Small intestine (tissue), 16 donors: ENCODE measurements at places on chromosomes 11 and 22. TPM values are rescaled to one million over a fixed set of nuclear protein-coding genes. Genes with fewer than 3 reads are reported as not detected.

The OR52N1 gene
- not detected for polyA plus RNA-seq

The BEST1 gene
- 3.5 TPM for polyA plus RNA-seq

The KDM4E gene
- not detected for polyA plus RNA-seq

The DNAL4 gene
- polyA plus RNA-seq = 16.4 TPM

The PANX2 gene
- 0.36 TPM for polyA plus RNA-seq

The MRGPRF gene
- 16.9 TPM for polyA plus RNA-seq

DNA sequence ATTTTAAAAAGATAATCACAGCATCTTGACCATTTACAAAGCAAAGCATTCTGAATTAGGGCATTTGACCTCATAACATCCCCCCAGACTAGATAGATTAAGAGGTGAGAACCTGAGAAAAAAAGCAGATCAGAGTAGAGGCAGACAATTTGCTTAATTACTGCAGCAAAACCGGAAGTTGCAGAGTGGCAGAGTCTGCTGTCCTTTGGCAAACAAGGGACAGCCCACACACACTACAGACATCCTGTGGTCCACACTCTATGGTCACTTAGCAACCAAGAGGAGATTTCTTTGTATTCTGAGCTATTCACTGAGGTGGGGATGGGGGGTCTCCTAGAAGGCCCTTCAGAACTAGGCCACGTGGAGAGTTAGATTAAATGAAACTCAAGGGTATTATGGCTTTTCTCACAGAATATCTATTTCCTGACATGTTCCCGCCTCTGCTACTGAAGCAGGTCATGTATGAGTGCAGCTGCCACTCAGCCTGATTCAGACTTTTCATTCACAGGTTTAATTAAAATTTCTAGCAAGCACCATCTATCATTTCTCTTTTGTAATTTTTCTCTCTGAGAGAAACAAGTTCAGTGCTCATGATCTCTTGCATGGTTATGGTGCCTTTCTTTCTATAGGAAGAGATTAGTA, 48.5 kb downstream of the SVIP start:
- H3K4me3 ChIP-seq = no peak overlapping the region
- no peak for DNase-seq

- H3K4me3 ChIP-seq = no peak overlapping the region
- peaks cover 60% of the 10 kb centered on the region for H3K36me3 ChIP-seq
- H3K27ac ChIP-seq = no peak overlapping the region
- H3K4me1 ChIP-seq = no peaks in the 10 kb centered on the region
- no peaks in the 10 kb centered on the region for H3K27me3 ChIP-seq
Measured at GRCh38 chr22:29684244-29684643, 35.6 kb upstream of the CABP7 start.

GRCh38 chr11:7480113-7480512, 5.2 kb upstream of the OLFML1 start:
- no peaks in the 10 kb centered on the region for H3K36me3 ChIP-seq
- H3K4me3 ChIP-seq = no peak overlapping the region
- no peak for DNase-seq
- H3K27ac ChIP-seq = no peak overlapping the region
- no peaks in the 10 kb centered on the region for H3K27me3 ChIP-seq

DNA sequence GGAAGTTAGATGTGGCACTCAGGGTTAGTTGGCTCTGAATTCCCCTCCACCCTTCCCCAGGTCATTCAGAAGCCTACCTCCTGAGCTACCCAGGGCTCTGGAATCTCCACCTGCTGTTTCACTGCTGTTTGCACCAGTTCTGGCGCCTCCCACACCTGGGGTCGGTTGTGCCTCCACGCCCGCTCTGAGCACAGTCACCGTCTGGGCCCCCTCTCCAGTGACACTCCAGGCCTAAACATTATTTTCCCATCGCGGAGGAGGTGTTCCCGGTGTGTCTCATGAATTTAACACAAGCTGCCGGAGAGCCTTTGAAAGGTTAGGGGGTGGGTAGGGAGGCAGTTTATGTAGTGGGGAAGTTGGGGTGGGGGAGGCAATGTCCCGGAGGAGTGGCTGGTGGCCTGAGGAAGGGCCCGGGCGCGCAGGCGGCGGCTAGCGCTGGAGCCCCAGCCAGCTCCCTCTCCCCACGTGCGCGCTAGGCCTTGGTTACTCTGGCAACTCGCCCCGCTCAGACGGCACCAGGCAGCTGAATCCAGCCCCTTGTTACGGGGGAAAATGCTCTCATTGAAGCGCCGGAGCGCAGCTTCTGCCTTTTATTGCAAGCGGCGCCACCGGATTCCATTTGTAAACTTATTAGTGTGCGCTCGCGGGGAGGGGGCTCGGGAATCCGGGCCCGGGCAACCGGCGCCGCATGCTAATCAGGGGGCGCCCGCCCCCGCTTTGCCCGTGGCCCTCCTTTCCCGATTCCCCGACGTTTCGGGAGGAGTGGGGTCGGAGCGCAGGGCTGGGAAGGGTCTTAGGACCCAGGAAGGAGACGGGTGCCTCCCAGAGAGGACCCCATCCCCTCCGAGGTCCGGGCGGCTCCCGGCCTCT, 52.4 kb downstream of the GRIK4 start:
- peaks cover 10% of the 10 kb centered on the region for H3K4me1 ChIP-seq
- H3K27me3 ChIP-seq = peaks cover 46% of the 10 kb centered on the region
- H3K4me3 ChIP-seq = no peak overlapping the region
- no peak overlapping the region for H3K27ac ChIP-seq
- DNase-seq = peak; percentile 55

- H3K27ac ChIP-seq = peak within 1 kb of the TSS; percentile 32
- H3K4me3 ChIP-seq = peak within 1 kb of the TSS; percentile 50
- no peaks in the 10 kb centered on the region for H3K4me1 ChIP-seq
- H3K27me3 ChIP-seq = peaks cover 73% of the 10 kb centered on the region
- no peak for DNase-seq
- no peaks in the 10 kb centered on the region for H3K36me3 ChIP-seq
Measured at GRCh38 chr11:79440571-79441460, at the start of gene TENM4. Gene TENM4, minus strand, starts transcription at chr11:79441030. Its CDS starts 371,086 bp downstream, at chr11:79069944.

DNA sequence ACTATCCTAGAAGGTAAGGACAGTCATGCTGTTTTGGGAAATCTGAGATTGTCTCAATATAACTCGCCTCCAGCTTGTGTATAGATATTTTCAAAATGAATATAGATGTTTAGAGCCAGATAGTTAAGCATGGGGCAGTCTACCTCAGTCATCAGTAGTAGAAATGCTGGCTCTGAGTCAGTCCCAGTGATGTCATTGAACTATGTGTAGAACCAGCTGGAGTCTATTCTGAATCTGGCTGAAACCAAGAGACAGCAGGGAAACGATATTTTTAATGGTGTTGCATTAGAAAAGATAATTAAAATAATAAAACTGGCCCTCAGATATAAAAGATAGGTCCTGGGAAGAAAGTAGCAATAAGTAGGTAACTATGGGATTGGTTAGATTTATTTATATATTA, 25.9 kb downstream of the PIWIL4 start:
- H3K4me1 ChIP-seq = no peaks in the 10 kb centered on the region
- no peaks in the 10 kb centered on the region for H3K27me3 ChIP-seq
- H3K27ac ChIP-seq = no peak overlapping the region
- no peak overlapping the region for H3K4me3 ChIP-seq

DNA sequence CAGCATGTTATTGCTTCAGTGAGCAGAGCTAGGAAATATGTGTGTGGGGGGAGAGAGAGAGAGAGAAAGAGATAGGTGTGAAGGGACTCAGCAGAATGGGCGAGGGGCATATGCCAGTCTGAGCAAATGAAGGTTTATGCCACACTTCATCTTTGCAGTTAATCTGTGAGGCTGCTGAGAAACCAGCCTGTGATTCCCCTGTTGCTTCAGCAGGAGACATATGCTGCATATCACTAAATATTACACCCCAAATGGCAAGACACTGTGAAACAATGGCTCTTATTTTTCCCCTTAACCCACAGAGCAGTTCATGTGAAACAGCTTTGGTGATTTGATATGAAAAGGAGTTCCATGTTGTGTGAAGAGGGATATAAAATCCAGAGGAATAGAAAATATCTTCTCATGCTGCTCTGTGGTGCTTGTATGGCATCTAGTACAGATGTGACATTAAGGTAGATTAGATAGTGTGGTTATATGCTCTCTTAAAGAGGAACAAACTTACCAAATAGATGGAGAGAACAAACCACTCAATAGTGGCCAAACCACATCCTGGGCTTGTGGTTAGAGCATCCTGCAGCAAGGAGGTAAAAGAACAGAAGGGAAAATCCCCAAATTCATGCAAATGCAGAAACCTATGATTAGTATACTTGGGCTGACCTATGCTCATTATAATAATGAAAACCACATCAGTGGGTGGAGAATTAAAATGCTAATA, 864.2 kb downstream of the FAM181B start:
- peak; percentile 9 for DNase-seq
- no peaks in the 10 kb centered on the region for H3K4me1 ChIP-seq
- H3K4me3 ChIP-seq = no peak overlapping the region
- H3K27ac ChIP-seq = no peak overlapping the region
- no peaks in the 10 kb centered on the region for H3K27me3 ChIP-seq
- no peaks in the 10 kb centered on the region for H3K36me3 ChIP-seq

GRCh38 chr11:38356255-38356654, 1758.2 kb upstream of the RAG2 start:
- H3K4me1 ChIP-seq = no peaks in the 10 kb centered on the region
- no peaks in the 10 kb centered on the region for H3K27me3 ChIP-seq
- no peak for DNase-seq
- no peaks in the 10 kb centered on the region for H3K36me3 ChIP-seq
- H3K4me3 ChIP-seq = no peak overlapping the region
- H3K27ac ChIP-seq = no peak overlapping the region

DNA sequence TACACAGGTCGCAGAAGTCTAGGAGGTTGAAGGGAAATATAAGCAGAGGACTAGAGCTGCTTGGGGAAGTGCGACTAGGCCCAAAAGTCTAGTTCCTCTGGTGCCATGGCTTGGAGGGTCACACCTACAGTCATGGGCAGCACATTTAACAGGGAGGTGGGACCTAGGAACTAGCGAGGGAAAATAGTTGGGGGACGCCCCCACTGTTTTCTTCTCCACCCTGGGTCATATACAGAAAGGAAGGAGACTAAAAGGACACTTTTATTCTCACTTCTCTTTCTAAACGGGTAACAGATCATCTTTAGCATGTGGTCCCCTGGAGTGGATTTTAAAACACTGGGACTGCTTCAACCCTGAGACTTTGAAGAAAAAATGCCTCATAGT, 16.6 kb downstream of the APIP start:
- no peak overlapping the region for H3K27ac ChIP-seq
- H3K36me3 ChIP-seq = peaks cover 9% of the 10 kb centered on the region
- H3K4me1 ChIP-seq = no peaks in the 10 kb centered on the region
- DNase-seq = no peak
- no peak overlapping the region for H3K4me3 ChIP-seq

DNA sequence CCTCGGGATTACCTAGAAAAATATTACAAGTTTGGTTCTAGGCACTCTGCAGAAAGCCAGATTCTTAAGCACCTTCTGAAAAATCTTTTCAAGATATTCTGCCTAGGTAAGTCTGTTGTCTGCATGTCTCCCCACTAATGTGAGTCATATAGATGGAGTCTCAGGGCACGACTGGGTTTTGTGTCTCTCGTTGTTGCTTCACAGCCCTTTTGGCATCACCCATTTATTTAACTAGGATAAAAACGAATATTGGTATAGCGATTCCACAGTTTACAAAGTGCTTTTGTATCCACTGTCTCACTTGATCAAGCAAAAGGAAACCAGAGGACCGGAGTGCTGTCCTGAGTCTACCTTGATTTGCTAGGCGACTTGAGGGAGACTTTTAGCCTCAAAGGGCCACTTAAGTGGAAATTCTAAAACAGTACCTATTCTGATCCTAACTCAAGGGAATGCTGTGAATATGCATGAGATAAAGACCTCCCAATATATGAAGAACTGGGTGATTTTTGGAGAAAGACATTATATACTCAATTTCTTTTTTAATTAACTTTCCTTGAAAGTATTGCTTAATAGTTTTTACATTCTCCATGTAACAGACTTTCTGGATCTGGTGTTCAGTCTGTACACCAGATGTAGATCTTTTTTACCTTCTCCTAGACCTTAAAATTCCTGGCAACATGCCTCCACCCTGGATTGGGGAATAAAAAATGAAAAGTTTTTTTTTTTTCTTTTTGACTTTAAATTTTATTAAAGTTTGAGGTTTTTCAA, 590 bp downstream of the NNMT start:
- H3K4me3 ChIP-seq = no peak overlapping the region
- no peaks in the 10 kb centered on the region for H3K36me3 ChIP-seq
- H3K27ac ChIP-seq = no peak overlapping the region

GRCh38 chr11:33863418-33864172, 28.3 kb downstream of the LMO2 start:
- H3K4me1 ChIP-seq = no peaks in the 10 kb centered on the region
- H3K27ac ChIP-seq = no peak overlapping the region
- H3K4me3 ChIP-seq = no peak overlapping the region
- H3K27me3 ChIP-seq = no peaks in the 10 kb centered on the region
- no peak for DNase-seq
- peaks cover 3% of the 10 kb centered on the region for H3K36me3 ChIP-seq

DNA sequence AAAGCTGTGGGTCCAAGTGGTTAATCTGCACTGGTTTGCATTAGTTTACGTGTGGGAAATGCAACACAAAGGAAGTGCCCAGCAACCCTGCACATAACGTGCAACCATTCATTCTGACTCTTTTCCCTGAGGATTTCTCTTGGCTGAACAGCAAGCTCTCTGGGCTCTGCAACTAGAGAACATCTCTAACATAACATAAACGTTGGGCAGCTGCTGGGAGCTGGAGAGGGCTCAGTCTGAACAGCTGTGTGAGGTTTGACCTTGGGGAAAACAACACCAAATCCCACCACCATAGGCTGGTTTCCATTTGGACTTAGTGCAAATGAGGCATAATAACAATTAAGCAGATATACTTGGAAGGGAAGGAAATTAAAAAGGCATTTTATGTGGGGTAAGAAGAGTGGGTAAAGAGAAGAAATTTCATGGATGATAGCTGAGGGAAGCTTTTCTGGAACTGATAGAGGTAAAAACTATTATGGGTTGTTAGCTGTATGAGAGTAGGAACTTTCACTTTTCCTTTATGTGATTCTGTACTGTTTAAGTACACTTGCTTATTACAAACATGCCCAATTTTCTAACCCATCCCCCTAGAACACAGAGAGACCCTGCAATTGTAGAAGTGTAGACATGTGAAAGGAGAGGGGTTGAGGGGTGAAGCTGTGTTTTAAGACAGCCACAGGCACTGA, 76.2 kb downstream of the SNX19 start:
- H3K27ac ChIP-seq = no peak overlapping the region
- DNase-seq = no peak
- H3K36me3 ChIP-seq = no peaks in the 10 kb centered on the region
- no peak overlapping the region for H3K4me3 ChIP-seq
- H3K4me1 ChIP-seq = no peaks in the 10 kb centered on the region
- H3K27me3 ChIP-seq = no peaks in the 10 kb centered on the region
